Natural killer cell treated with Interleukin-12 subunit alpha and Interleukin-12 subunit beta and Interleukin-15 and Interleukin-18, amount 100 ng/mL, for 72 hours (primary cell): ENCODE measurements at places on chromosomes 12 and 14. TPM values are rescaled to one million over a fixed set of nuclear protein-coding genes. Genes with fewer than 3 reads are reported as not detected.

DNA sequence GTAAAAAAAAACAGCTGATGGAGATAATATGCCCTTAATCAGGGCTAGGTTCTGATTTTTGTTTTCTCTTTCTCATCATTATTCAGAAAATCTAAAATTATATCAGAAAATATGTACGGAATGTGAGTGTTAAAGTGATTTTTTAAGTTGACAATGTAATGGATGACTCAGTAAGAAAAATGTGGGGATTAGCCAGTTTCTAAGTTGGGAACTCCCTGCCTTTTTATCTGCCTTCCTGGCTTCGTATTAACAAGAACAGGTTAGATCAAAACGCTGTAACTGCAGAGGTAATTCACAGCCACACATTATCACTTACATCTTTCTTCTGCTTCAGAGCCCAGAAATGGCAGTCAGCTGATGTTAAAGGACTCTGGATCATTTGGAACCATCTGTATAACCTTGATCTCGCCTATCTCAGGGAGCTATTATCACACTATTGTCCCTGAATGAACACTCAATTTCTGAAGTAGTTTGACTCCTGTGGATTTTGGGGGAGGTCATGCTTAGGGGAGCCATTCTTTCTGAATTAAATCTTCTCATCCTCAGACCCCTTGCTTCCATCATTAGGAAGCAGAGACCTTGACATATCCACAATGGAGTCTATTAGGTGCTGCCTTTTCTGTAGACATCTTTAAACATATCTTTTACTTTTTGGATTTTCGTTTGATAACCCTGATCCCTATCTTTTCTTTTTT lies 135.7 kb upstream of the SLC16A7 start:
- DNase-seq = no peak
- no peaks in the 10 kb centered on the region for H3K4me1 ChIP-seq
- H3K27ac ChIP-seq = no peak overlapping the region
- H3K4me3 ChIP-seq = no peak overlapping the region

GRCh38 chr12:108519558-108519957 lies 4.5 kb downstream of the FICD start:
- no peak overlapping the region for H3K27ac ChIP-seq
- peaks cover 20% of the 10 kb centered on the region for H3K36me3 ChIP-seq
- H3K27me3 ChIP-seq = no peaks in the 10 kb centered on the region
- no peak for DNase-seq

DNA sequence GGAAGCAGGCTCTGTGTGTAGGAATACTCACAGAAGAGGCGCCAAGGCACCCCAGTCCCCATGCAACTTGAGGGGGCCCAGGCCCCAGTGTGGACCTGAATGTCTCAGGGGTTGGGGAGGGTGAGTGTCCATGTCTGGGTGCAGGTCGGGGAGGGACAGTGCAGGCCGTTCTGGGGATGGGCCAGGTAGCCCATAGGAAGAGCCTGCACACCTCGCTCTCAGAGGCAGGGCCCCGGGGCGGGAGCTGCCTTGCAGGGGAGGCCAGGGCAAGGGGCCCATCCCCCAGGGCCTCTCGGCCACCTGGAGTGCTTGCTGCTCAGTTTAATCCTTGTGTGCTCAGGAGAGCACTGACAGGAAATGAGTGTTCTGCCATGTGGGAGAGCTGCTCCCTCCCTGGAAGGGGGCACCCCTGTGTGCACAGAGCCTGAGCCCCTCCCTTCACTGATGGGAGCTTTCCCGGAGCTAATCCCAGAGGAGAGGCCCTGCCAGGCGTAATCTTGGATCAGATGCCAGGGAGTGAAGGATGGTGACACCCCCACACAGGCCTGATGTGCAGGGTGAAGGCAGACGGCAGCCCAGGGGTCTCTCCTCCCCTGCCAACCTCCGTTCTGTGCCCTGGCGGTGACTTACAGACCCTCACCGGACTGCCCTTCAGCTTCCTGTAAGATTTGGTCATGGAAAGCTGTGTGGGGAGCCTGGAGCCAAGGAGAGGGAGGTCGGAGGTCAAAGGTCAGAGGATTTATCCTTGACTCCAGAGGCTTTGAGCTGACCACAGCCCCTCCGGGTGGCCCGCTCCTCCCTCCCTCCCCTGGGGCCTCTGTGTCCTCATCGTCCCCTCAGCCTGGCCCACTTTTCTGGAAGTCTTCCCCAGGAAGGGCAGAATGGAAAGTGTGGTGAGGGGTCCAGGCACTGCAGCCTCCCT lies 24.4 kb upstream of the FBRSL1 start:
- H3K4me1 ChIP-seq = peaks cover 20% of the 10 kb centered on the region
- H3K4me3 ChIP-seq = no peak overlapping the region
- H3K36me3 ChIP-seq = no peaks in the 10 kb centered on the region
- no peak for DNase-seq
- H3K27me3 ChIP-seq = peaks cover 12% of the 10 kb centered on the region

DNA sequence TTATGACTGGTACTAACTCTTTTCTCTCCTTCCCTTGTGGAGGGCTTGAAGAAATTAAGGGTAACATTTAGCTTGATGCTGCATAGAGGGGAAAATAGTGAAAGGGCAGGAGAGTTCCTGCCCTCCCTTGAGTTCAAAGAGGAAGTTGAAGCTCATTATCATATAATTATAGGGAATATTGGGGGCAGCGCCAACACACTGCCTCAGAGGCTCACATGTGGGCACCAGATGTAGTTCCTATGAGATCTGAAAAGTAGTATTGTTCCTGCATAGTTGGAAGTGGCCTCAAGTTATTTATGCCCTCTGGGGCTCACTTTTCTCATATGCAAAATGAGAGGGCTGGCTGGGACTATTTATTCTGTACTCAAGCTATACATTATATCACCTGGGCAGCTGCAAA lies 33.0 kb upstream of the FGF23 start:
- H3K4me3 ChIP-seq = no peak overlapping the region
- no peaks in the 10 kb centered on the region for H3K36me3 ChIP-seq
- no peaks in the 10 kb centered on the region for H3K4me1 ChIP-seq

DNA sequence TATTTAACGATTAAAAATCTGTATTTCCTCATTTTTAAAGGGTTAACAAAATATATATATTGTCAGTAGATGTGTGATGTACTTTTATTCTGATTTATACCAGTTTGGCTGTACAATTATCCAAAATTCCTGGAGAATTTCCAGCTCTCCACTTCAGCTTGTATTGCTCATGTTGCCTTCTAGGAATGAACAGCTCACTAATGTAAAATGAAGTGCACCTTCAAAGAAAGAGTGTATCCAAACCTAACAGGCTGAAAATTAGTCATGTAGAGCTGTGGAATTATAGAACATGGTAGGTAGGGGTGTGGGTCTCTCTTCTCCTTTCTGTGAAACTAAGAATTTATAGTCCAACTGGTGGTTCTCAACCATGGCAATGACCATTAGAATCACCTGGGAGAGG lies 362.0 kb downstream of the ETNK1 start:
- H3K36me3 ChIP-seq = no peaks in the 10 kb centered on the region
- H3K27me3 ChIP-seq = peaks cover 7% of the 10 kb centered on the region

GRCh38 chr12:104524034-104524832 lies 67.5 kb downstream of the CHST11 start:
- peak overlapping the region; percentile 81 for H3K27ac ChIP-seq
- no peak for DNase-seq
- H3K4me3 ChIP-seq = peak overlapping the region; percentile 57

DNA sequence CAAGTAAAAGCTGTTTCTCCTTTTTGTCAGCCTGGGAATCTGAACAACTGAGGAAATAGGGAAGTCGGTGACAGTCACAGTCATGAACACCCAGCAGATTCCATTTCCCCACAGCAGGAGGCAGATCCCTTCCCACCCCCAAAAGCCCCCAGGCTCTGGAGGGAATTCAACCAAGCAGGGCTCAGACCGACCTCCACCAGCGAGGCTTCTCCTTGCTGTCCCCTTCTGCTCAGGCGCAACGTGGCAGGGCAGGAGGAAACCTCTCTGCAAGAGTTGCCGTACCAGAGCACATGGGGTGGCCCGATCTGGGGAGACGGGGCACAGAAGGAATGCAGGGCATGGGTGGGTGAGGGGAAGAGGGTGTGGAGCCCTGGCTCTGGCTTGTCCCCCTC lies 319 bp downstream of the GALNT6 start:
- peaks cover 77% of the 10 kb centered on the region for H3K4me1 ChIP-seq
- H3K36me3 ChIP-seq = no peaks in the 10 kb centered on the region
- no peaks in the 10 kb centered on the region for H3K27me3 ChIP-seq

- peaks cover 26% of the 10 kb centered on the region for H3K36me3 ChIP-seq
- no peak for DNase-seq
- H3K27ac ChIP-seq = no peak overlapping the region
- no peak overlapping the region for H3K4me3 ChIP-seq
- peaks cover 10% of the 10 kb centered on the region for H3K4me1 ChIP-seq
Measured at GRCh38 chr12:11884116-11884515, 186.6 kb upstream of the BCL2L14 start.

DNA sequence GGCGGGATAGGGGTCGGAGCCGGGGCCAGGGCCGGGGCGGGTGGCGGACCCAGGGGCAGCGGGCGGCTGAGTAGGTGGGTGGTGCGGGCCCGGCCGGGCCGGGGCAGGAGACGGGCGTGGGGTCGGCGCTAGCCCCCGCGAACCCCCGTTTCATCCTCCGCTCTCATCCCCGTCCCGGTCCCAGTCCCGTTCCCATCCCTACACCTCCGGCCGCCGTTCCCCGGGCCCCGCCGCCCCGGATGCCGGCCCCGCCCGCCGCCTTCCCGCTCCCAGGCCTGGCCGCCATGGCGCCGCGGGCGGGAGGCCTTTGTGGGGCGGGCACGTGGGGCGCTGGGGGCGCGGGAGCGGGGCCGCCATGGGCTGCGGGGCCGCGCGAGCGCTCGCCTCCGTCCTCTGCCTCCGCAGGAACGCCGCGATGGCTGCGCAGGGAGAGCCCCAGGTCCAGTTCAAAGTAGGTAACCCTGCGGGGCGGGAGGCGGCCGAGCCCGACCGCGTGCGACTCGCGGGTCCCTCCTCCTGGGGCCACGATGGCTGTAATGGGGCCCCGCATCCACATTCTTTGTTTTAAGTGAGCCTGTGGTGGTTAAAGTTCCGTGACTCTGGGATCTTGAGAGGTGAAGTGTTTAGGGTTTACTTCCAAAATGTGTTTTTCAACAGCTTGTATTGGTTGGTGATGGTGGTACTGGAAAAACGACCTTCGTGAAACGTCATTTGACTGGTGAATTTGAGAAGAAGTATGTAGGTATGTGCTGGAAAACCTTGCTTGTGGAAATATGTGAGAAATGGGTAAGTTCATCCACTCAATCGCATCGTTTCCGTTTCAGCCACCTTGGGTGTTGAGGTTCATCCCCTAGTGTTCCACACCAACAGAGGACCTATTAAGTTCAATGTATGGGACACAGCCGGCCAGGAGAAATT lies 572 bp downstream of the RAN start:
- DNase-seq = peak; percentile 67
- H3K27me3 ChIP-seq = no peaks in the 10 kb centered on the region
- H3K4me1 ChIP-seq = peaks cover 50% of the 10 kb centered on the region
- peaks cover 43% of the 10 kb centered on the region for H3K36me3 ChIP-seq
- peak overlapping the region; percentile 94 for H3K4me3 ChIP-seq
- peak overlapping the region; percentile 91 for H3K27ac ChIP-seq

GRCh38 chr14:59631237-59631636 lies 54.6 kb upstream of the CCDC175 start:
- H3K4me3 ChIP-seq = no peak overlapping the region
- DNase-seq = no peak
- H3K27me3 ChIP-seq = peaks cover 38% of the 10 kb centered on the region
- H3K27ac ChIP-seq = no peak overlapping the region
- H3K4me1 ChIP-seq = no peaks in the 10 kb centered on the region

DNA sequence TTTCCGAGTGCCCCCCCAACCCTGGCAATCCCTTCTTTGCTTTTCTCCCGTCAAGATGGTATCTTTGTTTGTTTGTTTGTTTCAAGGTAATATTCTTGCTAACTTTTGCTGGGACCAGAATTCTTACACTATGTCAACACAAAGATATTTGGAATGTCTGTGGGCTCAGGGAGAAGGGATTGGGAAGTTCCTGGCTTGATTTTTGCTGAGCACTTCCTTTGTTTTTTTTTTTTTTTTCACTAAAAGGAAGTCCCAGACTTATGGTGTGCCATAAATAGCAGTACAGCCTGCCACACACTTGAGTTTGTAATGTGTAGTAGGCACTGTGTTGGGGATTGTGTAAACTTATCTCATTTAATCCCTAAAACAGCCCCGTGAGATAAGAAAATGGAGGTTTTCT lies 11.2 kb upstream of the RNU6-7 start:
- no peaks in the 10 kb centered on the region for H3K4me1 ChIP-seq
- H3K36me3 ChIP-seq = no peaks in the 10 kb centered on the region
- no peak overlapping the region for H3K27ac ChIP-seq
- H3K4me3 ChIP-seq = no peak overlapping the region
- H3K27me3 ChIP-seq = peaks cover 18% of the 10 kb centered on the region

GRCh38 chr12:71610031-71610795 lies 53.4 kb downstream of the ZFC3H1 start:
- no peak overlapping the region for H3K27ac ChIP-seq
- no peaks in the 10 kb centered on the region for H3K27me3 ChIP-seq
- no peaks in the 10 kb centered on the region for H3K4me1 ChIP-seq
- DNase-seq = no peak
- H3K4me3 ChIP-seq = no peak overlapping the region

GRCh38 chr14:77647853-77648252 lies 31.4 kb upstream of the SPTLC2 start:
- DNase-seq = no peak
- H3K36me3 ChIP-seq = no peaks in the 10 kb centered on the region
- H3K4me3 ChIP-seq = no peak overlapping the region
- no peaks in the 10 kb centered on the region for H3K4me1 ChIP-seq
- no peaks in the 10 kb centered on the region for H3K27me3 ChIP-seq

DNA sequence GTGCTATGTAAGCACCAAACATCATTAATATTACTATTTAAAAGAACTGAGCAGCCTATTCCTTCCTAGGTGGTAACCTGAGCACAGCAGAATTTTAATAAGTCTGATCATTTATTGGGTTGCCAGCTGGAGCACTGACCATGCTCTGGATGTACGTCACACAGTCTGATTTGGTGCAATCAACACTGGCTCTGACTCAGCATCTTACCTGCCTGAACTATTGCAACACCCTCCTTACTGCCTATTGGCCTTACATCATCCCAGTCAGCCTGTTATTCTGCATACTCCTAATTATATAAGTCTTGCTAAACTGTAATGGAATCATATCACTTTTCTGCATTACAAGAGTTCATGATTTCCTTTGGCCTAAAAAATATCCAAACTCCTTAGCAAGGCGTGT lies 149.7 kb downstream of the PTPRO start:
- H3K4me3 ChIP-seq = no peak overlapping the region
- no peaks in the 10 kb centered on the region for H3K4me1 ChIP-seq
- H3K36me3 ChIP-seq = no peaks in the 10 kb centered on the region
- no peak overlapping the region for H3K27ac ChIP-seq

GRCh38 chr14:54202288-54202687 lies 194.5 kb upstream of the CDKN3 start:
- H3K36me3 ChIP-seq = no peaks in the 10 kb centered on the region
- H3K4me3 ChIP-seq = no peak overlapping the region
- no peaks in the 10 kb centered on the region for H3K4me1 ChIP-seq

The SLC2A14 gene
- not detected for total RNA-seq

The DNAJC22 gene
- not detected for total RNA-seq

The MIP gene
- 0.75 TPM for total RNA-seq

The JAG2 gene
- 5.9 TPM for total RNA-seq
